ENCODE measurements at places on chromosomes 2 and 18. TPM values are rescaled to one million over a fixed set of nuclear protein-coding genes. Genes with fewer than 3 reads are reported as not detected.

GRCh38 chr2:35035883-35036282 is 1319.7 kb upstream of the CRIM1 start:
- no peaks in the 10 kb centered on the region for H3K27me3 ChIP-seq
- H3K36me3 ChIP-seq: no peaks in the 10 kb centered on the region
- H3K27ac ChIP-seq: no peak overlapping the region
- DNase-seq: no peak

DNA sequence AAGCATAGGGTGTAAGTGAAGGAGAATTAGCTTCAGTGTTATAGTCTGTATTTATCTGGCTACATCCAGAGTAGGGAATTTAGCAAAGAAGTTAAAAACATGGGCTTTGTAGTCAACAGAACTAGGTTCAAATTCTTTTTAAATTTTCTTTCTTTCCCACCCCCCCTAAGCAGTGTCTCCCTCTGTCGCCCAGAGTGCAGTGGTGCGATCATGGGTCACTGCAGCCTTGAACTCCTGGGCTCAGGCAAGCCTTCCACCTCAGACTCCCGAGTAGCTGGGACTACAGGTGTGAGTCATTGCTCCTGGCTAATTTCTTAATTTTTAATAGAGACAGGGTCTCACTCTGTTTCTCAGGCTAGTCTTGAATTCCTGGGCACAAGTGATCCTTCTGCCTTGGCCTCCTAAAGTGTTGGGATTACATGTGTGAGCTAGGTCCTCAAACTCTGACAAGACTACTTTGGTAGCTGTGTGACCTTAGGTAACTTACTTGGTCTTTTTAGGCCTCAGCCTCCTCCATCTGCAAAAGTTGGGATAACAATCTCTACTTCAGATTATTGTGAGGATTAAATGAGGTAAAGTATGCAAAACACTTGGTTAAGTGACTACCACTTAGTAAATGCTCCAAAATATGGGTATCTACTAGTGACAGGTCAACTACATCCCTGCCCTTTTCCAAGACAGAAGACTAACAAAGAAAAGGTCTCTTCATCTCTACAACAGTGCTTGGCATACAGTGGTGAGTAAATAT is 17.8 kb downstream of the DOK1 start:
- DNase-seq: no peak
- 0 out of 2 replicates have a peak, but pooled peaks cover 2% of the 10 kb centered on the region for H3K36me3 ChIP-seq
- no peaks in the 10 kb centered on the region for H3K27me3 ChIP-seq
- H3K27ac ChIP-seq: no peak overlapping the region
- H3K4me1 ChIP-seq: peaks cover 3% of the 10 kb centered on the region

NPHP1 gene
- 4.7 TPM for total RNA-seq

DTNA gene
- 9.6 TPM for total RNA-seq

DNA sequence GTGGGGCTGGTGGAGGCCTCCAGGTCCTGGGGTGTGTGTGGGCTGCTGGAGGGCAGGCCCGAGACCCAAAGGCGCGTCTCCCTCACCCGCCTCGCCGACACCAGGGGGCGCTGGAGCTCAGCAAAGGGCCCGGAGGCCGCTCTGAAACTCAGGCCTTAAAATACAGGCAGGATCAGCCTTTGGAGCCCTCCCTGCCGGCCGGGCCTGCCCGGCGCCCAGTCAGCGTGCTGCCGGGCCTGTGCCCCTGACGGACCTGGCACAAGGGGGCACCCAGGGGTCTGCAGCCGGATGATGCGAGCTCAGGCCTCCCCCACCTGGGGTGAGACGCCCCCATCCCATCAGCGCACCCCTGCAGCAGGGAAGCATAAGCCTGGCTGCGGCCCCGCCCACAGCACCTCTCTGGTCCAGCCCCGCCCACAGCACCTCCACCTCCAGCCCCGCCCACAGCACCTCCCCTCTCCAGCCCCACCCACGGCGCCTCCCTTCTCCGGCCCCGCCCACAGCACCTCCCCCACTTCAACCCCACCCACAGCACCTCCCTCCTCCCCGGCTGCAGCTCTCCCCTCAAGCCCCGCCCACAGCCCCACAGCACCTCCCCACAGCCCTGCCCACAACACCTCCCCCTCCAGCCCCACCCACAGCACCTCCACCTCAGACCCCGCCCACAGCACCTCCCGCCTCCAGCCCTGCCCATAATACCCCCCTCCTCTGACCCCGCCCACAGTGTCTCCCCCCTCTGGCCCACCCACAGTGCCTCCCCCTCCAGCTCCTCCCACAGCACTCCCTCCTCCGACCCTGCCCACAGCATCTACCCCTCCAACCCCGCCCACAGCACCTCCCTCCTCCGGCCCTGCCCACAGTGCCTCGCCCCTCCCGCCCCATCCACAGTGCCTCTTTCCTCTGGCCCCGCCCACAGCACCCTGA is 92.8 kb upstream of the OTOS start:
- H3K36me3 ChIP-seq: no peaks in the 10 kb centered on the region
- peak; percentile 88 for DNase-seq
- no peaks in the 10 kb centered on the region for H3K27me3 ChIP-seq
- peak overlapping the region; percentile 49 for H3K4me3 ChIP-seq
- H3K4me1 ChIP-seq: peaks cover 4% of the 10 kb centered on the region

GRCh38 chr18:79815657-79816056 is 17.9 kb downstream of the KCNG2 start:
- peaks cover 21% of the 10 kb centered on the region for H3K27me3 ChIP-seq
- H3K4me1 ChIP-seq: peaks cover 5% of the 10 kb centered on the region
- H3K27ac ChIP-seq: no peak overlapping the region
- H3K36me3 ChIP-seq: no peaks in the 10 kb centered on the region
- no peak overlapping the region for H3K4me3 ChIP-seq

DNA sequence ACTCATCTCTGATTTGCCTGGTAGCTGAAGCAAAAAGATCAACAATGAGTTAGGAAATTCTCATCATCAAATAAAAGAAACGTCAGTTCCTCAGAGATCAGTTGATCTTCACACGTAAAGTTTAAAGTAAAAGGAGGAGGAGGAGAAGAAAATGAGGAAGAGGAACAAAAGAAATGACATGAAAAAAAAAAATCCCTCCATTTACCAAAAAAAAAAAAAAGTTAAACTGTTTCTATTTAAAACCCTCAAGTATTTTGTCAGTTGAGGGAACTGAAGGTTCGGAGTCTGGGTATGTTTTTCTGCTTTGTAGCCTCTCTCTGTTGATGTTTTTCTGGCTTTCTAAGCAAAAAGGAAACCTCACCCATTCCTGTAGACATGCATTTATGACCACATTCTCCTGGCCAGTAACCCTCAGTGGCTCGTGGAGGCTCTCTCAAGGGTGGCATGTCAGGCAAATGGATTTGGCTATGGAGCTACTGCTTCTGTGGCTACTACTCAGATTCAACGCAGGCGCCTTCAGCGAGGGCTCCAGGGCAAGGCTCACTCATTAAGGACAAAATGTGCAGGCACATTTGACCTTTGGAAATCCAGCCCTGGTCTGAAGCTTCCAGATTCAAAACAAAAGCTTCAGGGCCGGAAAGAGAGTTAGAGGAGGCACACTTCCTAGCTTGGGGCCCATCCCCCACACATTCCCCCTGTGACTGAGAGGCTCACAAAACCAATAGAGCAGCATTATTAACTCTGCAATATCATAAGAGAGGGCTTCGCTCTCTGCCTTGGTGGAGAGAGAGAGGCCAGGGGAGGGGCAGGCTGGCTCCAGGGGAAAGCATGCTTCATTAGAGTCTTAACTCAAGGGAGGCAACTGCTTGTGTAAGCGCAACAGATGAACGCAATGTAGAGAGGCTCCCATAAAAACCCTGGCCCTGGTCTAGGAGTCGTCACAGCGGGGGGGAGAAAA is 22.3 kb downstream of the KLF7 start:
- H3K4me1 ChIP-seq: no peaks in the 10 kb centered on the region
- no peaks in the 10 kb centered on the region for H3K36me3 ChIP-seq
- H3K27me3 ChIP-seq: no peaks in the 10 kb centered on the region
- DNase-seq: no peak
- H3K27ac ChIP-seq: no peak overlapping the region

DNA sequence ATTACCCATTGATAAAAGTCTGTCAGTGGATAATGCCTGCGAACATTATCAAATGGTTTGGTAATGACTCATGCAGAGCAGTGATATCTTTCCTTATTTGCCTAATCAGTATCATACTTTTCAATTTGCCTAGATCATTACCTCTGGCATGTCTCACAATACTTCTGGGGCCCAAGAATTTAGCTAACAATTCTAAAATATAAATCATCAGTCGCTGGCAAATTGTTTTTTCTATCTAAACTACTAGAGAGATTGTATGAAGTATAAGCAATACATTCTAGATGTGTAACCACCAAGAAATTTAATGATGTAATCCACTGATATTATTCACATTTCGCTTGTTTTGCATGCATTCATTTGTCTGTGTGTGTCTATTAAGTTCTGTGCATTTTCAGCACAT is 191.2 kb upstream of the CDH19 start:
- H3K27ac ChIP-seq: no peak overlapping the region
- no peak for DNase-seq
- H3K27me3 ChIP-seq: no peaks in the 10 kb centered on the region
- no peaks in the 10 kb centered on the region for H3K36me3 ChIP-seq

GRCh38 chr2:140451324-140451723 is 1671.1 kb upstream of the NXPH2 start:
- H3K4me1 ChIP-seq: peaks cover 9% of the 10 kb centered on the region
- H3K36me3 ChIP-seq: no peaks in the 10 kb centered on the region
- H3K27ac ChIP-seq: no peak overlapping the region
- DNase-seq: no peak
- H3K4me3 ChIP-seq: no peak overlapping the region

PDE11A gene
- total RNA-seq: 0.61 TPM

DNA sequence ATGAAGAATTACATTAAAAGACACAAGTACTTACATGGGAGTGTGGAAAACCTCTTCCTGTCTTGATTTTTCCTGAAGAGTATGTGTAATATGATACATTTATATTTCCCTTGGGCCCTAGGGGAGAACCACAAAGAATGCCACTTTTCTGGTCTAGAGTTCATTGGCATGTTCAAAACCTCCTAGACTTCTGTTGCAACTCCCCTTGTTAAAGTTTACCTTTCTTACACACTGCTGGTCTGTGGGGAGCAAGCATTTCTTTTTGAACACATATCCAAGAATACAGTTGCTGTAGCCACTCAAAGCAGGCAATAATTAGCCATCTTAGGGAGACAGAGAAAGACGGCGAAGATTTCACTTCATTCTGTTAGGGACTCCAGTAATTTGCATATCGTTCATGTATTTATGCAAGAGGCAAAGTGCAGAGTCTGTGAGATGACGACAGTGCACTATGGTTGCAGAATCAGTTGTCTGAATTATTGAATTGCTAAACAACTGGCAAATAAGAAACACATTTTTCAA is 103.5 kb downstream of the NOL4 start:
- no peak overlapping the region for H3K27ac ChIP-seq
- H3K4me3 ChIP-seq: no peak overlapping the region
- no peaks in the 10 kb centered on the region for H3K36me3 ChIP-seq

DNA sequence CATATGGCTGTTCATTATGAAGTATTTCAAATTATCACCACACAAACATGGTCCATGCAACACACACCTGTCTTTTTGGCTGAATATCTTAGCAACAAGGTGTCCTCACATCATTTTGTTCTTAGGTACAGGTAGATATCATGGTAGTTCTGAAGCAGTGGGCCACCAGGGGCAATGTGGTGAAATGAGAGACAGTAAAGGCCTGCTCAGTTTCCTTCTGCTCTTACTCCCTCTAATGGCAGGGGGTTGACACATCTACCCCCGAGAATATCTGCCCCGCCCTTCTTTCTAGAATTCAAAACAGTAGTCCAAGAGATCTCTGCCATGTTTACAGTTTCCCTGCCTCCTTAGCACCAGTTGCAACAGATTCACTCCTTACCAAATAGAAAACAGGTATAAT is 147.0 kb upstream of the KLHL14 start:
- DNase-seq: no peak
- no peak overlapping the region for H3K27ac ChIP-seq
- H3K27me3 ChIP-seq: no peaks in the 10 kb centered on the region
- no peaks in the 10 kb centered on the region for H3K4me1 ChIP-seq

COLEC11 gene
- total RNA-seq: 0.15 TPM

DNA sequence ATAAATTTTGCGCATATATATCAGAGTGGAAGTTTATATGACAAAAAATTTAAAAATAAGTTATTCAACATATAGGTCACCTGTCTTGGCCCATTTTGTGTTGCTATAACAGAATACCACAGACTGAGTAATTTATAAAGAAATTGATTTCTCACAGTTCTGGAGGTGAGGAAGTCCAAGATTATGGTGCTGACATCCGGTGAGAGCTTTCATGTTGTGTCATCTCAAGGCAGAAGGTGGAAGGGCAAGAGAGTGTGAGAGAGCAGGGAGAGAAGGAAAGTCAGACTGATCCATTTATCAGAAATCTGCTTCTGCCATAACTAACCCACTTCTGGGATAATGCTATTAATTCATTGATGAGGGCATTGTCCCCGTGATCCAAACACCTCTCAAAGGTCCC is 9.0 kb upstream of the FEZ2 start:
- no peak overlapping the region for H3K27ac ChIP-seq
- H3K4me1 ChIP-seq: no peaks in the 10 kb centered on the region
- H3K27me3 ChIP-seq: no peaks in the 10 kb centered on the region
- no peak for DNase-seq
- H3K4me3 ChIP-seq: no peak overlapping the region

GRCh38 chr18:864872-865273 is 39.8 kb upstream of the ADCYAP1 start:
- no peak overlapping the region for H3K27ac ChIP-seq
- DNase-seq: peak; percentile 73
- H3K4me3 ChIP-seq: no peak overlapping the region
- peaks cover 5% of the 10 kb centered on the region for H3K4me1 ChIP-seq

Data from HCT116 (cell line).